GM12878 (cell line): ENCODE measurements at places on chromosomes 5 and 9. TPM values are rescaled to one million over a fixed set of nuclear protein-coding genes. Genes with fewer than 3 reads are reported as not detected.

DNA sequence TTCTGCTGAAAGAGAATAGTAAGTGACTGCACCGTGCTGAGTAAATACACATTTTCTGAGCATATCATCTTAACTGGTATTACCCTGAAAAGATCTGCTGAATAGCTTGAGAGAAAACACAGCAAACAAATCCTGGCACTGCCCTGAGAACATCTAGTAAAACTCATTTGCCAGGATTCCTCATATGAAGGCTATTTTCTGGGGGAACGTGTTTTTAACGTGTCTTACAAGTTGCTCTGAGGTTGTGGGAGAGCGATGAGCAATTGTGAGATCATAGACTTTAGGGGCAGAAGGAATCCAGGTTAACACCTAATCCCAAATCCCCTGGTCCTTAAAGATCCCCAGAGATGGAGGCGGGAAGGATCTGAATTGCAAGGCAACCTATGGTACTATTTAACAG, 331.9 kb upstream of the RFX3 start:
- DNase-seq: no peak
- no peak overlapping the region for H3K27ac ChIP-seq
- no peaks in the 10 kb centered on the region for H3K36me3 ChIP-seq
- no peaks in the 10 kb centered on the region for H3K4me1 ChIP-seq
- H3K4me3 ChIP-seq: no peak overlapping the region

Gene DMRT3
- total RNA-seq: not detected in 2 replicates

- H3K27me3 ChIP-seq: peaks cover 2% of the 10 kb centered on the region; the same call in 1 of the 2 replicates
- H3K4me1 ChIP-seq: no peaks in the 10 kb centered on the region
- no peaks in the 10 kb centered on the region for H3K36me3 ChIP-seq
These were observed 29.0 kb upstream of the MYORG start for GRCh38 chr9:34405719-34406118.

DNA sequence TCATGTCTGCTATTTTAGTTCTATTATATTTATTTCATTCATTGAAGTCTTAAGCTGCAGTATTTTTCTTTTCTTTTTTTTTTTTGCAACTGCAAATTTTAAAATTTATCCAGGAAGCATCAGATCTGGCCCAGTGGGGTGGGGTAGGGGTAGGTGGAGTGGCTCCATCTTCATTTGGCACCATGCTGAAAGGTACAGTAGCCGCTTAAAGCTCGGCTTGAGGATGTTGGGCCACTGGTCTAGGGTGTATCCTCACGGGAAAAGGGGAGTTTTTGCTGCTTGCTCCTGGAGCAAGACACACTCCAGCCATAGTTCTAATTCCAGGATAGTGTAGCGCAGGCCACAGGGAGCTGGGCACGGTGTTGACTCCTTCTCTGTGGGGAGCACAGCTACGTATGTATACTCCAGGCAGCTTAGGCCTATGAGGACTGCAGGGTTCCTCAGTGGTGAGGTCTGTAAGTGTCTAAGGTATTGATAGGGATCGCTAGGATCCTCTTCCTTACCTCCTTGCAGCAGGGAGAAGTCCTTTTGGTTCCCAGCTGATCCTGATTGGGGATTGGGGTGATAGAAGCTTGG, 22.7 kb downstream of the RCL1 start:
- H3K4me1 ChIP-seq: peaks cover 23% of the 10 kb centered on the region
- H3K36me3 ChIP-seq: no peaks in the 10 kb centered on the region; the same call in 1 of the 2 replicates
- H3K4me3 ChIP-seq: peak overlapping the region; percentile 25
- no peak for DNase-seq
- no peaks in the 10 kb centered on the region for H3K27me3 ChIP-seq

Gene ALDH1A1
- 0.21 and 0.54 TPM in 2 replicates for total RNA-seq

Gene MSX2
- not detected in 2 replicates for total RNA-seq

GRCh38 chr5:155091063-155091648, 77.6 kb downstream of the KIF4B start:
- H3K36me3 ChIP-seq: no peaks in the 10 kb centered on the region
- H3K27ac ChIP-seq: no peak overlapping the region
- no peaks in the 10 kb centered on the region for H3K4me1 ChIP-seq
- no peak for DNase-seq
- H3K27me3 ChIP-seq: no peaks in the 10 kb centered on the region
- H3K4me3 ChIP-seq: no peak overlapping the region

GRCh38 chr5:16983022-16983639, 47.0 kb upstream of the MYO10 start:
- H3K27ac ChIP-seq: no peak overlapping the region
- no peaks in the 10 kb centered on the region for H3K4me1 ChIP-seq
- H3K4me3 ChIP-seq: no peak overlapping the region
- no peak for DNase-seq
- no peaks in the 10 kb centered on the region for H3K36me3 ChIP-seq
